ENCODE measurements at places on chromosomes 3 and 15.

GRCh38 chr3:46409739-46410489 lies 2.9 kb downstream of the CCRL2 start:
- no peak for DNase-seq

- DNase-seq = no peak
Measured at GRCh38 chr15:93820566-93820965, 410.8 kb upstream of the MCTP2 start.

DNA sequence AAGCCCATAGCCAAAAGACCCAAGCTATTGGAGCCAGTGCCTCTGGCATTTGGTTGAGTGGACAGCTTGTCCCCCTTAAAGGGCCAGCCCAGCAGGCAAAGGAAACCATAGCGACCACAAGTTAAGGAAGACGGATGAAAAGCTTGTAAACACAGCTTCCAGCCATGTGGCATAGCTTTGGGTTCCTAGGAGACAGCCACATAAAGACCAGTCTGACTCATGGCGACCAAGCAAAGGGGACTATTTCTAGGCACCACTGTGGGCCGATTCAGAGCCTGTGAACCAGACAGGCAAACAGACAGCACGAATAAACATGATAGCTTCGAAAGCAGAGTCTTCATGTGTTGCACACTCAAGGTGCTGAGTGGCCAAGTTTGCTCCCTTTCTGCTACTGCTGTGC lies 30.5 kb upstream of the SRGAP3 start:
- DNase-seq = no peak

- DNase-seq = no peak
Measured at GRCh38 chr3:104933972-104934371, 432.7 kb upstream of the ALCAM start.

GRCh38 chr3:193388361-193388760 lies 9.8 kb upstream of the ATP13A5 start:
- DNase-seq = no peak

DNA sequence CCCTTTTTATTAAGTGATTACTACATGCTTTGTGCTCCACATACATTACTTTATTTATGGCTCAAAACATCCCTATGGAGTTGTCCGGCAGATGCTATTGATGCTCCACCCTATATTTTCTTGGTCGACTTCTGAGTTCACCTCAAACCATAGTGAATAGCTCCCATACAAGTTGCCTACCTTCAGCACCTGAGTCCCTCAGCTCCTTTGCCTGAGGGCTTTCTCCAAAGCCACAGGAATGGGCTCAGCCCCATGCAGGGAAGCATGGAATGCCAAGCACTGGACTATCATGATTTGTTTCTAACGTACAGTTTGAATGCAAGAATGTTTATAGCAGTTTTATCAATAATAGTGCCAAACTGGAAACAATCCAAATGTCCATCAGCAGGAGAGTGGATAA lies 124.8 kb upstream of the TNIK start:
- no peak for DNase-seq

GRCh38 chr15:93932164-93932776 lies 299.1 kb upstream of the MCTP2 start:
- no peak for DNase-seq

- no peak for DNase-seq
Measured at GRCh38 chr3:177110895-177111294, 86.4 kb downstream of the TBL1XR1 start.

- DNase-seq = no peak
Measured at GRCh38 chr3:47421741-47422649, 41.2 kb downstream of the PTPN23 start.

DNA sequence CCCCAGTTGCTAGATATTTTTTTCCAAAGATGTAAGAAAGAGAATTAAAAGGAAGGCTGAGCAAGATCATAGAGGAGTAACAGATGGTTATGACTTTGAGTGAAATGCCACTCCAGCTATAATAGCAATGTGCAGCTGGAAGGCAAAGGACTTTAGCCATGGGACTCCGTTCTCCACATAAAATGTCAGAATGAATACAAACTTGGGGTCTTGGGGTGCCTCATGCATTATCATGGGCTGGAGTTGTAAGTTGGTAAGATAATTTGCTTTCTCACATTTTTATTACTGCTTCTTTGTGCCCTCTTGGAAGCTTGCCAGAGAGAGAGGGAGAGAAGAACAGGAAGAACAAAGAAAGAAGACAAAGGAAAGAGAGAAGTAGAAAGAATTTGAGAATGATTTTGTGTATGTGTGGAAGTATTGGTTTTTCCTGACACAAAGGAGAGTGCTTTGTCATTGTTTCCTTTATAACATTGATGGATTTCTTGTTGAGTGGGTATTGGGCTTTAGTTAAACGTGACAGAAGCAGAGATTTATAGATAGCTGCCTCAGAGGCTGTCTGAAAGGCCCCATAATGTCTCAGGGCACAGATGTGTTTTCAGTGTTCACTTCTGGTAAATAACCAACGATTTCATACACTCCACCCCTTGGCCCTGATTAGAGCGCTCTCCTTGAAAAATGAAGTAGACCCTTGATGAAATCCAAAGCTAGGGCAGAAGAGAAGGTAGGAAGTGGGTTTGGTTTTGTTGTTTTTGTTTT lies 715.3 kb downstream of the NR2F2 start:
- DNase-seq = no peak

- DNase-seq = peak; percentile 69
Measured at GRCh38 chr15:74384881-74385643, 17.6 kb upstream of the CYP11A1 start.

- no peak for DNase-seq
Measured at GRCh38 chr15:96625256-96625655, 294.8 kb downstream of the NR2F2 start.

DNA sequence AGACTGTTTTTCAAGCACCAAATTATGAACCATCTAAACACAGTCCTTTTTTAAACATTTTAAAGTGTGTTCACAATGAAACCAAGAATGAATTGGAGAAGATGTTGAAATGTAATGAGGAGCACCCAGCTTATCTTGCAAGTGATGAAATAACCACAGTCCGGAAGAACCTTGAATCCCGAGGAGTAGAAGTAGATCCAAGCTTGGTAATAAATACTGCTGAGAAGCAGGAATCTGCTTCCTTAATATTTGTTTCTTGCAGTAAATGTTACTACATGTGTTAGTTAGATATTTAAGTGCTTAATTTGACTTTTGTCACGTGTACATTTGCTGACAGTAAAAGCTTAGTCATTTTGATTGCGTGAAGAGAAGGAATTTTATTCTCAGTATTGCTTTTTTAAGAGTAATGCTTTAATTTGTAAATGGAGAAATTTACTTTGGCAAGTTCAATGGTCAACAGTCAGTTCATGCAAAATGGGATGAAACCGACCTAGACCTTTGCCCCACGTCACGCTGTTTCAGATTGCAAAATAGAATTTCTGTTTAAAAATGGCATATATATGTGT lies 69.8 kb downstream of the OPA1 start:
- no peak for DNase-seq

- no peak for DNase-seq
Measured at GRCh38 chr3:165156757-165157420, 39.3 kb downstream of the SLITRK3 start.

GRCh38 chr3:30135190-30135589 lies 471.2 kb upstream of the TGFBR2 start:
- DNase-seq = no peak

- DNase-seq = no peak
Measured at GRCh38 chr15:100345438-100345837, 3.7 kb upstream of the ADAMTS17 start.

DNA sequence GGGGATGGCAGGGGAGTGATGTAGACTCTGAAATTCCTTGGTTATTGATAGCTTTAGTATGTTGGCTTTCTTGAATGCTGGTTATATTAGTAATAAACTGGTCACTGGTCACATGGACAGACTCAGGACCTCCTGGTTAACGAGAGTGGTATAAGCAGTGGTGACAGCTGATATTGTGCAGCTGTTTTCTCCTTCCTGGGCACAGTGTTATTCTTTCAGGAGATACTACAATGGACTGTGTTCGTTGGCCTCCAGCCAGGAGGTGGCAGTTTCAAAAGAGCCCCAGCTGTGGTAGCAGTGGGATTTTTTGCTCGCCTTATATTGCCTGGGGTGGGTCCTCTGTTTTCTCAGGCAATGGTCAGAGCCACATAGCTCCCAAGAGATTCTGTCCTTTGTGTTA lies 181.6 kb upstream of the RBMS3 start:
- no peak for DNase-seq

GRCh38 chr15:71448688-71449114 lies 333.4 kb downstream of the THSD4 start:
- no peak for DNase-seq

GRCh38 chr3:169758359-169758994 lies 6.4 kb downstream of the TERC start:
- no peak for DNase-seq

- no peak for DNase-seq
Measured at GRCh38 chr3:97510795-97511194, 253.8 kb upstream of the ARL6 start.

DNA sequence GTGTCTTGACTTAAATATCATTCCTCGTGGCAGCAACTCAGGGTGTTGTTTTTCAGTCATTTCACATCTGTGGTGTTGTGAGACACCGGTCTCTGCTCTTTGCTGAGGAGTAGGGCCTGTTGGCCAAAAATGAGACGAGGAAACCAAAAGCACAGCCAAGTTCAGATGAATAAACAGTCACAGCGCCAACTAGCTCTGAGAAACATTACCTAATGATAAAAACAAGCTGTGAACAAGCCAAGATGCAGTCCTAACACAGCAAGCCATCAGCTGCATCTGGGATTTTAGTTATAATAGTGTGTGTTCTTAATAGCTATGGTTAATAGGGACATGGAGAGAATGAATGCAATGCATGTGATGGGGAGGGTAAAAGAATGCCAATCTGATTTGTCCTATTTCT lies 843.4 kb upstream of the DPPA4 start:
- DNase-seq = no peak

- no peak for DNase-seq
Measured at GRCh38 chr3:19645093-19645492, 288.9 kb downstream of the EFHB start.

DNA sequence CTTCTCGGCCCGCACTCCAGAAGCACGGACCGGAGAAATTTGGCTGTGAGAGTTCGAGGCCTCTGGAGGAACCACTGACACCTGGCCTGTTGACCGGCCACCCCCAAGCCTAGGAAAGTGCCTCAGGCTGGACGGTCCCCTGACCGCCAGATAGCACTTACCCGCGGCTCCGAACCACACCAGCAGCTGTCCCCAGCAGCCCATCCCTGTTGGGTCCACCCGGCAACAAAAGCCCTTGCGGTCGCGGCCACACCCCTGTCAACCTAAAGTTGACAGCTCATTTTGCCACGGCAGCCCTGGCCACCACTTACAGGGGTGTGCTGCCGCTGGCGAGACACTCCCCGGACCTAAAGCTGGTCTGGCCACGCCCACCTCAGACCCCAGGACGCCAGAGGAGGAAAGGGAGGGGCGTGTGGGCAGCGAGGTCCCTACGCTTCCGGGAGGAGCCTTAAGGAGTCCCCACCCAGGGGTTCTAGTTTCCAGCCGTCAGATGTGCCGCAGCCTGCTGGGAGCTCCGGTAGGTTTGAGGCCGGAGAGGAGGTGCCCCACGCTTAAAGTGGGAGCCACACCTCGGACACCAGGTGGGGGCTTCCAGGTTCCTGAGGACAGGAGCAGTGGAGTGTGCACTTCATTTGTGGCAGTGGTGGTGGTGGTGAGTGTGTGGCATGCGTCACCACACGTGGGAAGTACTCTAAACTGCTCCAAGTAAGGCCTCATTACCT lies at the start of gene LTK:
Gene LTK (minus strand): TSS at position 322 of the 722 bp plus-strand sequence. CDS start 118 bp downstream, at position 204.
- DNase-seq = peak; percentile 44

DNA sequence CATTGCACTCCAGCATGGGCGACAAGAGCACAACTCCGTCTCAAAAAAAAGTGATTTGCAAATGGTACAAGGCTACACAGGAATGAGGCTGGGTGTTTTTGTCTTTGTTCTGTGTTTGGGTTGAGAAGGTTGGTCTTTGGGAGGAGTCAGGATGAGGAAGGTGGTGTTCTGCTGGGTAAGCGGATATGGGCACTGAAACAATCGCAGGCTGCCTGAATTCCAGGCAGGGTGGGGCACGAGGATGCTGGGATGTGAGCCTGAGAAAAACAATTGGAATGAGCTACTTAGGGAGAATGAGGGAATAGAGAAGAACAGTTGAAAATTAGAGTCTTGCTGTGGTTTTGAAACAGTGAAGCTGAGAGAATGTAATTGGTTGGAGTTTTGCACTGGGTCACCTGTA lies 51.6 kb downstream of the ZBTB38 start:
- no peak for DNase-seq
